NCI-H1694 treated with DMSO at 0.1 percent for 48 hours (cell line): ENCODE measurements at places on chromosomes 5 and 9.

DNA sequence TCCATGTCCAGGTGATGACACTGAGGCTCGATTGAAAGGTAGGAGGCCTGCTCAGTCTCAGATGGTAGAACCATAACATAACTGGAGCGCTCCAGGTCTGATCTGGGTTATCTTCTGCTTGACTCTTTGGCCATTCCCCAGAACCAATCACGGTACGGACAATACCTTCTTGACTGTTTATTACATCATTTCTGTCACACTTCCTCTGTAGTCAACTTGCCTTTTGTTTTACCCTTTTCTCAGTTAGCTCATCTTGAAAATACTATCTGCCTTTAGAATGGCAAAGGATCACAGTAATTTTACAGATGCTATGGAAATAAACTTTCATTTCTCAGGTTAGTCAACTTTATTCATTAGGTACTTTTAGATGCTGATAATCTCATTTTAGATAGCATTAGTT lies 22.4 kb downstream of the GLRA1 start:
- no peak for DNase-seq

DNA sequence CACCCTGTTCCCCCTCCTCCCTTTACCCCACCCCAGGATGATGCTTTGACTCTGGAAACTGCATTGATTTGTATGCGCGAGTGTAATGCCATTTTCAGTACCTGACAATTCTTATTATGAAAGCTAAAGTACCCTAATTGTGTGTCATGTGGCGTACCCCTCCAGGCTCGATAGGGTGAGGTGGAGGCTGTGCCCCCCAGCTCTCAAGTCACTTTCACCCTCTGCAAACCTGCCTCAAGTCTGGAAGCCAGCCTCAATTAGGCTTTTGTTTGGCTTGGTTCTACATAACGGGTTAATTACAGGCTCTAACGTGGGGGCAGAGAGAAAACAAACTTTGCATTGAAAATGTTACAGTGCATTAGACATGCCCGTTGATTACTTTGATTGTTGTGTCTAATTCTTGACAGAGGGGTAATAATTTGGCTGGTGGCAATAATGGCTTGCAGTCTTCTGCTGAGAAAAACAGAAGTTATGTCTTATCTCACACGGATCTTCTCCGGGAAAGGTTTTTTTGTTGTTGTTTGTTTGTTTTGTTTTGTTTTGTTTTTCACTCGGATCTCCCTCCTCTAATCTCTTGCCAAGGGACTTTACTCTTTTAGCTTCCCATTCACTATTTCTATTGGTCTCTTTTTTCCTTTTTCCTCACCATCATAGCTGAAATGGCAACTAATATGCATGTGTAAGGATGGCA lies 12.6 kb downstream of the ISL1 start:
- DNase-seq: no peak

- no peak for DNase-seq
These were observed 184.6 kb downstream of the AP3B1 start for GRCh38 chr5:78109891-78110324.

DNA sequence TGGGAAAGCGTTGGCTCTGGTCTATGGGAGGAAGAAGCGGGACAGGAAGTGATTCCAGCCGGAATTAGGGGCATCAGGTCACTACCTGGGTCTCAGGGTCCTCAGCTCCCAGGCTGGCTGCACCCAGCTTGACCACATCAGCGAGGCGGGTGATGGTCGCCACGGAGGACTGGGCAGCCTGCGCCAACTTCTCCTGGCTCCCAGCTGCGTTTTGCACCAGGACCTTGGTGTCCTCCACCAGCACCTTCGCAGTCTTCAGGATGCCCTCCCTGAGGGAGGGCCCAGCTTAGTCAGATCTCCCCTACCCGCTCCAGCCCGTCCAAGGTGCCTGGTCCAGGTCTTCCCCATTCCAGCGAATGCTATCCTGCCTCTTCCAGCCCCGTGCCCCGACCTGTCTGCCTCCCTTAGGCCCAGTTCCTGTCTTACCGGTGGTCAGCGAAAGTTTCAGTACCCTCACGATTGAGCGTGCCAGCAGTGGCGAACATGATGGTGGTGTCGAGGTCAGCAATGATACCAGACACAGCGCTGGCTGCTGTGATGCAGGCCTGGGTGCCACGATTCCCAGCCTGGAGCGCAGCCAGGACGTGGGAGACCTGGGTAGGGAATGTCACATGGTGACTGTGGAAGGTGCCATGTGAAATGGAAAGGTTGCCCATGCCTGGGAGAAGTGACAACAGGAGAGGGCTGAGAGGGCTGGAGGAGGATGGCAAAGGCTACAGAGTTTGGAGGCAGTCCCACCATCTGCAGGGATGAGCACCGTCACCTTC lies 14.4 kb upstream of the TPM2 start:
- no peak for DNase-seq
